Calu3 (cell line): ENCODE measurements at places on chromosomes 7 and 10.
A peak's percentile ranks its signal among the peaks of the same experiment; 100 is the strongest.

DNA sequence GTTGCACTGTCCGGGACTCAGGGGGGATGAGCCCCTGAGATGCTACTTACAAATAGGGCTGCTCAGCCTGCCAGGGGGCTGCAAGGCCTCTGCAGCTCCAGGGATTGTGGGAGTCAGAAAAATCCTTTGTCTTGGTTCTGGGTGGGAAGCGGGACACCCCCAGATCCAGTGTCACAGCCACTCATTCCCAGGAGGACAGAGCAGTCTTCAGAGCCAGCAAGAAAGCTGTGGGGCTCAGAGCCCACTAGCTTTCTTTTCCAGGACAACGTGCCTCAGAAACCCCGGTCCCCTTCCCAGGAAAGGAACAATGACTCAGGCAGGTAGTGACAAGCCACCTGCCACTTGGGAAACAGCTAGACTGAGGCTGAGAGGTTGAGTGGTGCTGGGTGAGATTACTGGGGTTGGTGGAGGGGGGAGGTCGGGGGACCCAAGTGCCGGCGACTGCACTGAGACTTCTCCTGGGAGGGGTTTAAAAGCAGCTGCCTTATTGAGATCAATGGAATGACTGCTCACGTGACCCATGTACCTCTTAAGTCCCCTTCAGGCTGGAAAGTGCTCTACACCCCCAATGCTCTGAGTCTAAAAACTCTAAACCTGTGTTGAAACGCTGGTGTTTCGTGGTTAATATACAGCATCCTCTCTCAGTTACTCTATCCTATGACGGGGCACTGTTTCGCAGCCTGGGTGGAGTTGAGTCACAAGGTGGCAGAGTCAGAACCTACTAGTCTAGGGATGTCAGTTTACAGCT lies 123.6 kb downstream of the UBE2H start:
- DNase-seq: no peak

DNA sequence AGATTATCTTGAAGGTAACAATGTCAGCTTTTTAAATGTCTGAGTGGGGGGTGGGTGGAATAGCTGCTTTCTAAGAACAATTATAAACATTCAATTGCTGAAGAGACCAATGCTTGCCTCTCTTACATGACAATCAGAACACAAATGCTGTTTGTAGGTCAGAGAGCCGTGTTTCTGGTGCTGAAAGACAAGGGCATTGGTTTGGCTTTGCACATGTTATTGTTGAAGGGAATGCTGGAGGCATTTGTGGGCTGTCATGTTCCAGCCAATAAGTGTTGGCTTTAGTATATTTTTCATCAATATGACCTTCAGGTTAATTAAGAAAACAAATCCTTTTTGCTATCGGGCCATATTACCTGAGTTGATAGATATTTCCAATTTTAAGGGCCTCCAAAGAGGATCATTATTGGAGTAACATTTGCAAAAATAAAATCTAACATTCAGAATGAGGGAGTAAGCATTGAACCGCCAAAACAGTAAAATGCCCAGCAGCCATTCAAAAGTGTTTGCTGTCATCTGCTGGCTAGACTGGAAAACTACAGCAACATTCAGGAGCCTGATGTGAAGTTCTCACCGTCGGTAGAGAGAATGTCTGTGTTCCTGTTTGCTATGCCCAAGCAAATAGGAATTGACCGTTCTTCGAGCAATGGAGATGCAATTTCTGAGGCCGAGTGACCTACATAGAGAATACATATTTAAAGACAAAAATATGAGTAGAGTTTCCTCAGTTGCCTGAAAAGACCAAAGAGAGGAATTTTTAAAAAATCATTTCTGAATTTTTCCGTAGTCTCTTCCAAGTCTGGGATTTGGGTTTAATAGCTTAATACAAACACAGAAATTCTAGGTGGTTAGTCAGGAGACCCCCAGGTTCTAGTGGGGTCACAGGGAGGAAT lies 118.9 kb downstream of the APBB1IP start:
- DNase-seq: peak; percentile 44

- DNase-seq: peak; percentile 69
These were observed 575 bp downstream of the DLG5 start for GRCh38 chr10:77925795-77926565.

- no peak for DNase-seq
These were observed 245.7 kb downstream of the TCERG1L start for GRCh38 chr10:131065673-131066305.

- DNase-seq: no peak
These were observed 344.7 kb downstream of the NEBL start for GRCh38 chr10:20552382-20552781.

DNA sequence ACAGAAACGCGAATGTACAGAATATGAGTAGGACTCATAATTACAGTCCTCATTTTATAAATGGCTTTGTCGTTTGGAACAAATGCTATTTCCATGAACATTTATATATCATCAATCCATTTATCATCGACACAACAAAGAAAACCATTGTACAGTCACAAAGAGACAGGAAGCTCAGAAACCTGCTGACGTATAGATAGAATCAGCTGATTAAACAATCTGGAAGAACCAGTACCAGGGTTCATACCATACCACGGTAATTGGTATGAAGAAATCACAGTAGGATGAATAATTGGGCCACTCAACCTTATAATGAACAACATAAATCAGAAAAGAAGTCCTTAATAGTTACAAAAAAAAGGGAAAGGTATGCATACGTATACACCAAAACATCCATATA lies 295.0 kb downstream of the PARD3 start:
- peak; percentile 34 for DNase-seq

- DNase-seq: no peak
These were observed 49.9 kb downstream of the SIRT1 start for GRCh38 chr10:67934336-67934735.

DNA sequence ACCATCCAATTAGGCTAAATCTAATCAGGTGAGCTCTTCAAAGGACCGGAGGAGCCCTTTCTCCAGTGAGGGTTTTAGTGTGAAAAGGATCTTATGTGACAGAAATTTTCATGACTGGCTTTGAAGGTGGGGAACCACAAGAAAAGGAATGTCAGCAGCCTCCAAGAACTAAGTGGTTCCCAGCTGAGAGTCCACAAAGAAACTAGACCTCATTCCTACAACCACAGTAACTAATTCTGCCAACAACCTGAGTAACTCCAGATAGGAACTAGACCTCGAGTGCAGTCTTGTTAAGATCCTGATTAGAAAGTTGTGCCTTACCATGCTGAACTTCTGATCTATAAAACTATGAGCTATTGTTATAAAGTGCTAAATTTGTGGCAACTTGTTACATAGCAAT lies 51.3 kb downstream of the PCLO start:
- no peak for DNase-seq

- no peak for DNase-seq
These were observed 124.8 kb upstream of the LSM8 start for GRCh38 chr7:118059209-118059608.

- no peak for DNase-seq
These were observed 174.5 kb upstream of the AKR1E2 start for GRCh38 chr10:4651404-4652037.

DNA sequence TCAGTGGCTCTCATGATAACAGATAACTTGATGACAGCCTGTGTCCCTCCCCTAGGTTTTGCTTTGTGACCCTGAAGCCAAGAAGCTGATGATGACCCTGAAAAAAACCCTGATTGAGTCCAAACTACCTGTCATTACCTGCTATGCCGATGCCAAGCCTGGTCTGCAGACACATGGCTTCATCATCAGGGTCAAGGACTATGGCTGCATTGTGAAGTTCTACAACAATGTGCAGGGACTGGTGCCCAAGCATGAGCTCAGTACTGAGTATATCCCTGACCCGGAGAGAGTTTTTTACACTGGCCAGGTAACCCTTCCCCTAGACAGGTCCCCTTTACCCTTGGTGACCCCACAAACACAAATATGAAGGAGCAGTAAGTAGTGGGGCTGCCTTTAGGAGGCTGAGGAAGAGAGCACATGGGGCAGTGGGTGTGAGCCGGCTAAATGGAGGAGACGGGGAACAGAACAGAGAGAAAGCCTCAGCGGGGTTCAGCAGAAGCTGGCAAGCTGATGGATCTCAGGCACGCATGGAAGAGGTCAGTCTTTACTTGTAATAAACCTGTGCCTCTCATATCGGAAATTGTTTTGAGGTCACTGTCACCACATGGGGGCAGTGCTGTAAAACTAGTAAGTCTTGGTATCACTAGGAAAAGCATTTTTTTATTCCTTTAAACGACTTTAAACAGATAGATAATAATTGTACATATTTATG lies 20.2 kb downstream of the PDCD11 start:
- peak; percentile 43 for DNase-seq

DNA sequence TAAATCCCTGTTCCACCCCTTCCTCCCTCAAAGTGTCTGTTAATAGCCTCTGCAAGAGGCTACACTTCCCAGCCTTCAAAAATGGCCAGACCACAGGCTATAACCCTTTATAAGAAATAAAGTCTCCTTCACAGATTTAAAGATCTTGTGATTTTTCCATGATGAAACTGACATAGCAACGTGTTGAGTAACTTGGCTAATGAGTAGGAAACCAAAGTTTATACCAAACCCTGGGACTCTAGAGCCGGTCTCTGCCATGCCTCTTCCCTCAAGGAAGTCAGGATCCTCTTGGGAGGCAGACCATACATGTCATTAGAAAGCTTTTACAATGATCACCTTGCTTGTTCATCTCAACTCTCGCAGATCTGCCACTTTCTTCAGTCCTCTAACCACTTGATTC lies 44.4 kb downstream of the GRM8 start:
- no peak for DNase-seq

DNA sequence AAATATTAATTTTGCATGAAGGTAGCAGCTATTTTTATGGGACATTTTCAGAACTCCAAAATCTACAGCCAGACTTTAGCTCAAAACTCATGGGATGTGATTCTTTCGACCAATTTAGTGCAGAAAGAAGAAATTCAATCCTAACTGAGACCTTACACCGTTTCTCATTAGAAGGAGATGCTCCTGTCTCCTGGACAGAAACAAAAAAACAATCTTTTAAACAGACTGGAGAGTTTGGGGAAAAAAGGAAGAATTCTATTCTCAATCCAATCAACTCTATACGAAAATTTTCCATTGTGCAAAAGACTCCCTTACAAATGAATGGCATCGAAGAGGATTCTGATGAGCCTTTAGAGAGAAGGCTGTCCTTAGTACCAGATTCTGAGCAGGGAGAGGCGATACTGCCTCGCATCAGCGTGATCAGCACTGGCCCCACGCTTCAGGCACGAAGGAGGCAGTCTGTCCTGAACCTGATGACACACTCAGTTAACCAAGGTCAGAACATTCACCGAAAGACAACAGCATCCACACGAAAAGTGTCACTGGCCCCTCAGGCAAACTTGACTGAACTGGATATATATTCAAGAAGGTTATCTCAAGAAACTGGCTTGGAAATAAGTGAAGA lies 112.3 kb downstream of the CFTR start:
- no peak for DNase-seq

DNA sequence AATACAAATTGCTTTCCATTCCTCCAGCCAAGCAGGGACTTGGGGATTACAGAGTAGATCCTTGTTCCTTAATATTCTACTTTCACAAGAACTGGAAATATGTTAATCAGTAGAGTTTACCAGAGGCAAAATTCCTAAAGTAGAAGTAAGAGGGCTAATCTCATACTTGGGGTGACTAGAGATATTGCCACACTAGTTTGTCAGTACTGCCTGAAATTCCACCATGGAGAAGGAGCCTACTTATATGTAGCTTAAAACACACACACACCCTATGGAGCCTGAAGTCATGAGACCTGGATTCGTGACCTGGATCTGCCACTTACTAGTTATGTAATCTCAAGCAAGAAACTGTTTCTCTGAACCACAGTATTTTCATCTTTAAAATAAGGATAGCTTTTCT lies 33.9 kb downstream of the STRIP2 start:
- DNase-seq: no peak

GRCh38 chr7:142375710-142376313 lies 118.0 kb upstream of the PRSS58 start:
- peak; percentile 33 for DNase-seq

DNA sequence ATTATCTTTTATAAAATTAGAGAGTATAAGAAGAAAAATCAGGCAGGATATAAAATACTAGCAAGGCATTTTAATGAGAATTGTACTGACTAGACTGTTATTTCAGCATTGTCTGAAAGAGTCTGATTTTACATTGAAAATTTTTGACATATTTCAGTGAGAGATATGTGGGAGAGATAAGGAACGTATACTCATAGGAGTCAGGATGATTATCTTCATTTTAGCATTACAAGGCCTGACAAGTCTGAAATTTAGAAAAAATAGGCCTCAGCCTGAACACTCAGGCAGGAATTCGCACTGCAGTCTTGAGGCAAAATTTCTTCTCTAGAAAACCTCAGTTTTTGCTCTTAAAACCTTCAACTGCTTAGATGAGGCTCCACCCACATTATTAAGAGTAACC lies 386.0 kb downstream of the HGF start:
- DNase-seq: no peak

GRCh38 chr10:15325243-15325943 lies 45.7 kb downstream of the FAM171A1 start:
- DNase-seq: no peak

- DNase-seq: no peak
These were observed 55.7 kb downstream of the NOD1 start for GRCh38 chr7:30422922-30423321.

- no peak for DNase-seq
These were observed 142.9 kb downstream of the RAB11FIP2 start for GRCh38 chr10:117903854-117904253.

DNA sequence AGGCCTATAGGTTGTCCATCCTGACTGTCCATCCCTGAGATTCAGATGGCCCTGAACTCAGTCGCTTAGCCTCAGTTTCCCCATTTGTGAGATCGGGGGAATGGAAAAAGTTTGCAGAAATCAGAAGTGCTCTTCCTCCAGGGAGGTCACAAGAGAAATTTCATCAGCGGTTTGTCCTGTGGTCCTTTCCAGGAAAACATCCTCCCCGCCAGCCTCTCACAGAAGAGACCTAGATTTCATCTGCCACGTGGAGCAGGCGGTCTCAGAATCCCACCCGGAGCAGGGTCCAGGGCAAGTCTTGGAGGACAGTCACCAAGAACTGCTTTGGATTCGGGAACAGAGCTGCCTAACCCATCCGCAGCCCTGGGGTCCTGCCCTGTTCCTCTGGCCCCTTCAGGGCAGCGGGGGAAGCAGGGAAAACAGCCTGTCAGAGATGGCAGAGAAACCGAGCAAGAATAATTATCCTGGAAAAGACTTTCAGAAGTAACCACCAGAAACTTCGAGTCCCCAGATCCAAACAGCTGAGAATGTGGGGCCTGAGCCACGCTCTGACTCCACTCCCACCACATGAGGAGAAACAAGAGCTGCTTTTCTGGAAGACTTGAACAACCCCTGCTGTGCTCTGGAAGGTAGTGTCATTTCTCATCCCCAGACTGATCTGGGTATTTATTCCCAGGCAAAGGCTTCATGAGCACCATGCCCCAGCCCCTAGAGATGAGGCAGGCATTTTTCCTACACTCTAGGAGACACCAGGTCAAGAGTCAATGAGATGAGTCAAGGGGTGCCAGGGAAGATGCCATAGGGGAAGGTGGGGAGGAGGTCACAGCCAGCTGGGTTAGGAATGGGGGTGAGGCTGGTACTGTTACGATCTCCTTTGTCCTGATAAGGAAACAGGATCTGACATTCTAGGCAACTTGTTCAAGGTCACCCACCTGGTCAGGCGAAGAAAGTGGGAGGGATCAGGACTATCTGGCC lies 1.1 kb upstream of the TNS3 start:
- no peak for DNase-seq

GRCh38 chr10:76514321-76514720 lies 1082.9 kb downstream of the LRMDA start:
- no peak for DNase-seq
